CD8-positive, alpha-beta T cell (primary cell): ENCODE measurements at places on chromosomes 12 and 14. TPM values are rescaled to one million over a fixed set of nuclear protein-coding genes. Genes with fewer than 3 reads are reported as not detected.

GRCh38 chr12:115897729-115898128 is 379.8 kb downstream of the MED13L start:
- DNase-seq, result no peak

DNA sequence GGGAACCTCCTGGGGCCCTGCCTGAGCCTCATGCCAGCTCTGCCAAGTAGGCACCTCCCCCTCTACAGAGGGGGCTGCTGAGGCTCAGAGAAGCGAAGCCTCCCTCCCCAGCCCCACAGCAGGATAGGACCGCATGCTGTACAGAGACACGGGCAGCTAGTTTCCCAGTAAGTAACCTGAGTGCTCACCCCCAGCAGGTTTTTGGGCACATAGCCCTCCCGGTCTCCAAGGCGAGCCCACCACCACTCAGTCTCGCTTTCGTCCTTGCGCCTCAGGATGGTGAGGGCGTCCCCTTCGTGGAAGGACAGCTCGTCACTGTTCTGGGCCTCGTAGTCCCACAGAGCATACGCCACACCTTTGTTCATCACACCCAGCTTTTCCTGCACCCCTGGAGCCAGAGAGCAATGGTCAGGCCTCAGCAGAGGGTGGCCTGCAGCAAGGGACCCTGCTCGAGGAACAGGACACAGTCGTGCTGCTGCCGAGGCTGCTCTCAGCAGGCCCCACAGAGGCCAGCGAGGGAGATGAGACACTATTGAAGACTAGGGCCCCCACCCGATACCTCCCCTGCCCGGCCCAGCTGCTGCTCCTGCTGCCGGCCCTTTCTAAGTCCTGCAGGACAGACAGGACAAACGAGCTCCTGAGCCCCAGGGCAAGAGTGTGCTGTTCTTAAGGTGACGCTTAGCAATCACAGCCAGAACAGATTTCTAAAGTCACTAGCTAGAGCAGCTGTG is 20.4 kb downstream of the ZFYVE21 start:
- DNase-seq, result no peak

- no peak for DNase-seq
Observed at GRCh38 chr14:99522934-99523703, 41.9 kb downstream of the CCNK start.

- DNase-seq, result no peak
Observed at GRCh38 chr12:105329926-105330282, 587 bp upstream of the C12orf75 start.

- DNase-seq, result no peak
Observed at GRCh38 chr12:34297790-34298164, 275.5 kb downstream of the ALG10 start.

GRCh38 chr12:48819986-48820725 is 1.9 kb downstream of the CACNB3 start:
- DNase-seq, result no peak

DNA sequence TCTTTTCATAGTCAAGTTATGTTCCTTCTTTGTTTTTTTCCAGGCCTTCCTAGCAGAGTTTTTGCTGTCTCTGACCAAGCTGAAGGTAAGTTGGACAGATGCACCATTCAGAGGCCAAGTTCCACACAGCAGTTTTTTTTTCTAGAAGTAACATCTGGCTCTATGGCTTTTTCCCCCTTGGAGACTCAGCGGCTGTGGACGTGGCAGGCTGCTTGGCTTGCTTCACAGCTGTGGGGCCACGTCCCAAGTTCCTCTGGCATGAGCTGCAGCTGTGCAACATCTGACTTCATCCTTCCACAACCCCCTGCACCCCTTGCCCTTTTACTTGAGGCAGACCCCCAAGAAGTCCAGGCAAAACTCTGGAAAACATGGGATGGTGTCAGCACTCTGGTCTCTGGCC is 24.2 kb upstream of the RHOJ start:
- no peak for DNase-seq

DNA sequence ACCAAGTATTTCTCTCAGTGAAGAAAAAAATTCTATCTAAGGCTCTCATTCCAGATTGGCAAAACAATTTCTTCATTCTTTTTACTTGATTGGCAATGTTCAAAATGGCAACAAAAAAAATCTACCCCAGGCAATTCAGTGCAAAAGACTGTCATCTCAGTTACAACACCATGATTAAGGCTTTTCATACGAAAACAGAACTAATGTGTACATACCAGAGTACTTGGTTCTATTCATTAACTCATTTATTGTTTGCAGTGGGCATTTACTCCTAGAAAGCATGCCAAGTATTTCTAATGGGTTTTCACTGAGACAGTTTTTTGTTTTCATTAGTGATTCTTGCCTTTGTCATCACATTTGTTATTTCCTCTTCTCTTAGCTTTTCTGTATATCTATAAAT is 33.0 kb downstream of the DBX2 start:
- no peak for DNase-seq

- DNase-seq, result no peak
Observed at GRCh38 chr14:69010648-69011047, 31.5 kb upstream of the ACTN1 start.

GRCh38 chr14:81465507-81466228 is 65.5 kb upstream of the STON2 start:
- no peak for DNase-seq

DNA sequence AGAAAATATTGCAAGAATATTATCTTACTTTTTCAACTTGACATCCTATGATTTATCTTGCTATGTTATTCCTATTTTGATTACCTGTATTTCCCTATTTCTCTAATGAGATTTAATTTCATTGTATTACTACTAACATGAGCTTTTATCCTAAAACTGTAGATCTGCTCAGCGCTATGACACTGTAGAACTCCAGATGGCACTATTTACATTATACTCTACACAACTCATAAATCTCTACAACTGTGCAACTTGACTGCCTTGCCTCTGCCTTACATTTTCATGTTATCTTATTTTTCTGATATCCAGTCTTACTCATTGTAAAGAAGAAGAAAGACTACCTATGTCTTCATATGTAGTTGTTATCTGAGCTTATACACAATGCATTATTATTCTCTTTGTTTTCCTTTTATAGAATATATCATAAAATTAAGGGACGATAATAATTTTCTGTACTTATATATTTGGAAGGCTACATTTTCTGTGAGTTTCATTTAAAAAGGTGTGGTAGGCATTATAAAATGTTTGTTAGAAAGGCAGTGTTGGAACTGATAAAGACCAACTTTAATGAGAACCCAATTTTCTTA is 24.1 kb downstream of the NUP37 start:
- no peak for DNase-seq

DNA sequence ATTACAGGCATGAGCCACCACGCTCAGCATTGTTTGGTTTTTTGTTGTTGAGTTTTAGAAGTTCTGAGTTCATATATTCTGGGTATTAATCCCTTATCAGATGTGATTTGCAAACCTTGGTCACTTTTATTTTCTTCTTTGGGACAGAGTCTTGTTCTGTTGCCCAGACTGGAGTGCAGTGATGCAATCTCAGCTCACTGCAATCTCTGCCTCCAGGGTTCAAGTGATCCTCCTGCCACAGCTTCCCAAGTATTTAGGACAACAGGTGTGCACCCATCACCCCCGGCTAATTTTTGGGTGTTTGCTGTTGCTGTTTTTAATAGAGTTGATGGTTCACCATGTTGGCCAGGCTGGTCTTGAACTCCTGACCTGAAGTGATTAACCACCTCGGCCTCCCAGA is 11.8 kb downstream of the USP30 start:
- DNase-seq, result no peak

DNA sequence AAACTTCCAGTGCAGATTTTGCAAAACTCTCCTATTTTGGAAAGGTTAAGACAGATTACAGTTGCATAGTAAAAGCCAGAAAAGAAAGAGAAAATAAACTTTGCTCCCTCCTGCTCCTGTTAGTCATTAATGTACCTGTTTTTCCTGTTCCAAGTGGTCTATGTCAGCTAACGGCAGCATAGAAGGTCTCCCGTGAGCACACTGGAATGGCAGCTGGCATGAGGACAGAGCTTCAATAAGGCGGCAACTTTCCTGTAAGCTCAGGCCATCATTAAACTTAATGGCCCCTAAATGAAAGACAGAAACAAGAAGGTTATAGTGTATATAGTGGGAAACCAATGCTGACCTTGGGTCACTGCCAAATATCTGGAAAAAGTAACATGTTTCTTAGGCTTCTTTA is 16.0 kb downstream of the EIF2B2 start:
- no peak for DNase-seq

GRCh38 chr12:97837401-97837800 is 374.8 kb downstream of the RMST start:
- no peak for DNase-seq

- no peak for DNase-seq
Observed at GRCh38 chr12:88638388-88638787, 58.1 kb upstream of the KITLG start.

- no peak for DNase-seq
Observed at GRCh38 chr12:79128956-79129355, 264.4 kb downstream of the SYT1 start.

DNA sequence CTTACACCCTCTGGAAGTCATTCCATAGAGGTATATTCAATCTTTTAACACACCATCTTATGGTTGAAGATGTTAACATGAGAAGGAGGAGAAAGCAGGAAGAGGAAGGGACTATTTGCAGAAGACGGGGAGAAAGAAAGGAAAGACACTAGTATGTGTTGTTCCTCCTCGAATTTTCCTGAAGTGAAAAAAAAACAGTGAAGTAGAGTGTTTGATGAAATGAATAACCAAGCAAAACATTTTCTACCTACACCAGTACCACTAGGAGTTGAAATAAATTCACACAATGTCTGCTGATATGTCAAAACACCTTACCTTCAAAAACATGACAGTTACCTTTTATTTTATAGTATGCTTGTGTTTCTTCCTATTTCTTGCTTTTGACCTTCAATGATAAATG is 1.4 kb upstream of the CNOT2 start:
- no peak for DNase-seq

GRCh38 chr14:32370714-32371113 is 41.6 kb downstream of the AKAP6 start:
- DNase-seq, result no peak

- no peak for DNase-seq
Observed at GRCh38 chr14:75373616-75374015, 54.2 kb upstream of the JDP2 start.

DNA sequence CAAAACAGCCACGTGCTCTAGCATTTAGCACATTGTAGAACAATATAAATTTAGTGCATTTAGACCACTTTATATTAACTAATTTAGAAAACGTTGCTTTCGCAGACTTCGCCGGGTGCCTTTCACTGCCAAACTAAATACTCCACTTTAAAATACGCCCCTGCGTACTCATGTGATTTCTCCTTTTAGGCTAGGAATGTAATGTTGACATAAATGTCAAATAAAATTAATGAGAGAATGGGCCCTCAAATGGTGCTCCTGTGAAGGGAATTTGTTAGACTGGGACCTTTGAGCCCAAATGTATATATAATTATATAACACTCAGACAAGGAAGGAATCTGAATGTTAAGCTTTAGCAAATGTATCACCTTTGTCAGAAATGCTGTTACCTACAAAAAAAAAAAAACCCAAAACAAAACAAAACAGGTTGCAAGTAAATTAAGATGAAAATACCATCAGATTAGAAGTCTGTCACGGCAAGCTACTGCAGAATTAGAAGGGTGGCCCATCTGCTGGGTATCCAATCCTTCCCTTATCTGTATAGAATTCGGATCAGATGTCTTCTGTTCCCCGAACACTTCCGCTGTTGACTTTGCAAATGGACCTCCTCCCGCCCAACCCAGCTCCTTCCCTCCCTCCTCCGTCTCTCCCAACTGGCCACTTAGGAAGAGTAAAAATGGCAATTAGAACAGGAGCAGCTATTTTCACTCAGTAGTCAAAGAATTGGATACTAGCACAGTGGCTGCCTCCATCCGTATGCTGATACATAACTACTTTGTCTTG is 159.3 kb upstream of the FOXN3 start:
- DNase-seq, result no peak

- DNase-seq, result no peak
Observed at GRCh38 chr14:30355431-30355913, 203.5 kb upstream of the G2E3 start.

- no peak for DNase-seq
Observed at GRCh38 chr12:55664826-55665225, 28.1 kb downstream of the OR10P1 start.

- no peak for DNase-seq
Observed at GRCh38 chr12:6996040-6996441, 22.2 kb downstream of the LPCAT3 start.

The ATL1 gene
- total RNA-seq, result 1.4 TPM

The BIN2 gene
- 125 TPM for total RNA-seq

The OR4K17 gene
- not detected for total RNA-seq

The AJUBA gene
- 0.72 TPM for total RNA-seq

The CLEC6A gene
- not detected for total RNA-seq

The LRP6 gene
- total RNA-seq, result 2.1 TPM

The KRT78 gene
- not detected for total RNA-seq

The VRTN gene
- not detected for total RNA-seq

The PFKM gene
- total RNA-seq, result 6.0 TPM

The PUS7L gene
- total RNA-seq, result 12.6 TPM

The CCNB1IP1 gene
- total RNA-seq, result 26.9 TPM
